ENCODE measurements at places on chromosomes 3 and 15.
A peak's percentile ranks its signal among the peaks of the same experiment; 100 is the strongest.

- DNase-seq: no peak
Observed at GRCh38 chr15:74423431-74424257, 10.1 kb downstream of the SEMA7A start.

- DNase-seq: no peak
Observed at GRCh38 chr15:40415226-40415625, 9.6 kb downstream of the IVD start.

DNA sequence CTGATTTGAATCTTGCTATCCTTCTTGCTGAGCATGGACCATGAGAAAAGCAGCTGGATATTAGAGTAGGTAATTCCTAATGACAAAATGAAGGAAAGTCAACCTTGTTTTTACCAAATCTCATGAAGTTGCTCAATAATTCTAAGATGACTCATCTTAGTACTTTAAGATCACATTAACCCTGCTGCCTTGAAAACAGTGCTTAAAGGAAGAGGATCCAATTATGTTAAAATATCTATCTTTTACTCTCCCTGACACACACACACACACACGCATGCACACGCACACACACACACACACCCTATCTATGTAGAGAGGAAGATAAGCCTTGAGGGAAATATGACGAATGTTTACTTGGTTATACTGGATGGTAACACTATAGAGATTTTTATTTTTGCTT lies 16.0 kb upstream of the MYO1E start:
- no peak for DNase-seq

DNA sequence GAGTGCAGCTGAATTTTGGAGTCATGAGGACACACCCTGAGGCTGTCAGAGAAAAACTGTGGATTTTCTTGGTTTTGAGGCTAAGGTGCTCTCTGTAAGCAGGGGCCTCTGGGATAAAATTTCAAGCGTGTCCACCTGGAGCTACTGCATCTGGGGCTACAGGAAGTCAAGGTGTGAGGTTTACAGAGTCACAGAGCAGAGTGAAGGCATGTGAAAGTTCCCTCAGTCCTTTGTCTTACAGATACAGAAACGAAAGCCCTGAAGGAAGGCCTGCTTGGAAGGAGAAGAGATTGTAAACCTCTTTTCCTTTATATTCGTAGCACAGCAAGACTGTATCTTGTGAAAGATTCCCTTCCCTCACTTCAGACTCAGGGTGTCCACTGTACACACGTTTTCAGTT lies 138.6 kb downstream of the OPA1 start:
- no peak for DNase-seq

DNA sequence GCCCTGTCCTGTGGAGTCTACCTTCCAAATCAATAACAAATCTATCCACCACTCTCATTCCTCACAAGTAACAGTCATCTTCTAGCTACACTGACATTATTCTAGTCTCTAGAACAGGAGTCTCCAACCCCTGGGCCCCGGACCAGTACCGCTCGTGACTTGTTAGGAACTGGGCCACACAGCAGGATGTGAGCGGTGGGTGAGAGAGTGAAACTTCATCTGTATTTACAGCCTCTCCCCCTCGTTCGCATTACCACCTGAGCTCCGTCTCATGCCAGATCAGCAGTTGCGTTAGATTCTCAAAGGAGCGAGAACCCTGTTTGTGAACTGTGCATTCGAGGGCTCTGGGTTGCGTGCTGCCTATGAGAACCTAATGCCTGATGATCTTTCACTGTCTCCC lies 31.9 kb downstream of the ROBO2 start:
- no peak for DNase-seq

- DNase-seq: no peak
Observed at GRCh38 chr3:193168931-193169330, 72.1 kb upstream of the PLAAT1 start.

- no peak for DNase-seq
Observed at GRCh38 chr3:29065211-29065785, 215.6 kb upstream of the RBMS3 start.

GRCh38 chr3:52809149-52809548 lies 14.6 kb downstream of the ITIH3 start:
- no peak for DNase-seq

DNA sequence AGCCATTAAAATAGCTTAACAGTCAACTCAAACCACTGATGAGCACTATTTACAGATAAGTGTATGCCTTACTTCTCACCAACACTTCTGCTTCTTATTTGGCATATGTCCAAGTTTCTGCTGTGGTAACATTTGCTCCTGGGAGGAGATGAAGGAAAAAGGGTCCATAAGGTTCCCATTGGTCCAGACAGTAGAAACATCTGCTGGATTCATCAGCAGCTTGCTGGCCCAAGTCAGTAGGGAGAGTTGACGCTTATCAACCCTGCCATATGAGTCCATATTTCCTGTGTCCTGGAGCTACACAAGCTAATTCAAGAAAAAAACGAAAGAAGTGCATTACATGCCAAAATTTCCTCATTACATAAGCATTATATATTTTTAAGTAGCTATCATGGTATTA lies 824.5 kb downstream of the CADM2 start:
- DNase-seq: no peak

DNA sequence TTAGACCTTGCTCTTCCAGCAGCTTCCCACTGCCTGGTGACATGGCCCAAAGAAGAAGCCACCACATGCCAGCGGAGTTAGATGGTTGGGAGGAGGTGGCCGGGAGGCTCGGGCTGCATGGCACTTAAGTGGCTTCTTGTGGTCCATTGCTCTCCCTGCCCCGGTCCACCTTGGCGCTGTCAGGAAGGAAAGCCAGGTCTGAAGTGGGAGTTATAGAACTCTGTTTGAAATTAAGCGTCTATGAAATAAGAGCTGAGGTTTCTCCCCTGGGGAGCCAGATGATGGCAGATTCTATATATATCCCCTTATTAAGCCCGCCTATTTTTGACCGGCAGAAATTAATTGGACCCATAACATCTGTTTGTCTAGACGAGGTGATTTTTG lies 61.2 kb downstream of the ITGA11 start:
- DNase-seq: no peak

DNA sequence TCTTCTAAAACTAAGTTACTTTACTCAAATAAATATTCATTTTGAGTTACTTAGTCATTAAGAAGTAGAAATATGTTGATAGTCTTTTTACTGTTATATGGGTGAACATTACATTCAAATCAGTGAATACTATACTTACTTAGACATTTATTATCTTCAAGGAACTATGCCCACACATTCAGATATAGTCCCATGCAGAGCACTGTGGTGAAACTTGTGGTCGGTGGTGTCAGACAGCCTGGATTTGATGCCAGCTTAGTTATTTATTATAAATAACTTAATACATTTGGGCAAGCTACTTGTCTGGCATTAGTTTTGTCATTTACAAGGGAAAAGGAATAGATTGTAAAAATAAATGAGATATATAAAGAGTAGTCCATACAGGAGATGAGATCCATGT lies 149.5 kb downstream of the RAP2B start:
- DNase-seq: no peak

DNA sequence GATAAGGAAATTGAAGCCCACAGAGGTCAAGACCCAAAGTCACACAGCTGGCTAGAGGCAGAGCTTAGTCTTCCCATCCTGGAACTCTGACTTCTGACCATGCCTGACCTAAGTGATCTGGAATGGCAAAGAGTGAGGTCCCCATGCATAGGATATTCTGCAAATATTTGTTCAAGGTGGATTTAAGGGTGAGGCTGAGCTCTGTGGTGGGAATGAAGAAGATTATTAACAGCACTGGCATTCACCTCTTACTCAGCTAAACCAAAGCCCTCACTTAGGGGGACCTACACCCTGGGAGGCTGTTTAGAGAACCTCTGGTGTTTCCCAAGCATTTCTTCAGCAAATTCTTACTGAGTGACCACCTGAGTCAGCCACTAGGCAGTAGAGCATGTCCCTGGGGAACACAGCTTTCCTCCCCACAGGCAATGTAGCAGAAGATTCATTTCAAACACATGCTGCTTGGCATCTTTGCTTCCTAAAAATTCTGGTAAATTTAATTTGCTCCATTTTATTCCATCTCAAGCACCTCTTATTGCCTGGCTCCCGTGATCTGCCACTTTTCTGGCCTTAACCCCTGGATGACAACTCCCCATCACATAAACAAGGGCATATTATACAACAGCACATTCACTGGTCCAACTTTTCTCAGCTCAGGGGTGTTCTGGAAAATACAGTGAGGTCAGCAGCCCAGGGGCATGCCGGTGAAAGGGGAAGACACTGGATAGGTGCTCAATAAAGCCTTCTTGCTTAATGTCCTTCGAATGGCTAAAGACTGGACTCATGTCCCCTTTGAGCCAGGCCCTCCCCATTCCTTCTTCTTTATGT lies 176.0 kb downstream of the ABHD5 start:
- DNase-seq: no peak

DNA sequence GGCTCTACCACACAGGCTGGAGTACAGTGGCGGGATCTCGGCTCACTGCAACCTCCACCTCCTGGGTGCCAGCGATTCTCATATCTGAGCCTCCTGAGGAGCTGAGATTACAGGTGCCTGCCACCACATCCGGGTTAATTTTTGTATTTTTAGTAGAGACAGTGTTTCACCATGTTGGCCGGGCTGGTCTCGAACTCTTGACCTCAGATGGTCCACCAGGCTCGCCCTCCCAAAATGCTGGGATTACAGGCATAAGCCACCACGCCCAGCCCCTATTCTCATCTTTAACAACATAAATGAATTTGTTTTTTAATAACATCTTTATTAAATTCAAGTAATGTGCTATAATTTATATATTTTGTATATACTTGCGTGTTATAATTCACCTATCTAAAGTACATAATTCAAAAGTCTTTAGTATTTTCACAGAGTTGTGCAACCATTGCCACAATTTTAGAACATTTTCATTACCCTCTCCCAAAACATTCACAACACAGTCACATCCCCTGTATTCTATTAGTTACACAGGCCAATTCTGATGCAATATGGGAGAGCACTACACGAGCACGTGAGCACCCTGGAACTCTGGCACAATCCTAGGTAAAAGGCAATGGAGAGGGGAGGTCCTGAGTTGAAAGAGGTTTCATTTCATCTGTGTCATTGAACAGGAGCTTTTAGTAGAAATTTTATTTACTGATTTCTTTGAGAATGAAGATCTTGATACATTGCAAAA lies 21.2 kb upstream of the MTMR14 start:
- DNase-seq: no peak

DNA sequence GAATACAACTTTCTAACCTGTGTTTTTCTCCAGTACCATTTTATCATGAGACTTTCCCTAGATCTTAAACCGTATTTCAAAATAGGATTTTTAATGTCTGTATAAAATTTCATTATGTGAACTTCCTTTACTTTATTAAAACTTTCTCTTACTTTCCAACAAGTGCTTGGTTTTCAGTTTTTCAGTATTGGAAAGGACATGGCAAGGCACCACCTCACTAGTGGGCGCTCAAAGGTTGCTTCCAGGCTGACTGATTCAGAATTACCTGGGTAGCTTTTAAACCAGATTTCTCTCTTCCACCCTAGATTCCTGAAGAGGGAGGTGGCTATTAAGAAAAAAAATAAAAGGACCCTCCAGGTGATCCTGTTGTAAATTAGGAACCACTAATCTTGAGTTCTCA lies 236.6 kb downstream of the SOX2 start:
- no peak for DNase-seq

GRCh38 chr3:113268942-113269341 lies 57.6 kb downstream of the BOC start:
- peak; percentile 59 for DNase-seq

DNA sequence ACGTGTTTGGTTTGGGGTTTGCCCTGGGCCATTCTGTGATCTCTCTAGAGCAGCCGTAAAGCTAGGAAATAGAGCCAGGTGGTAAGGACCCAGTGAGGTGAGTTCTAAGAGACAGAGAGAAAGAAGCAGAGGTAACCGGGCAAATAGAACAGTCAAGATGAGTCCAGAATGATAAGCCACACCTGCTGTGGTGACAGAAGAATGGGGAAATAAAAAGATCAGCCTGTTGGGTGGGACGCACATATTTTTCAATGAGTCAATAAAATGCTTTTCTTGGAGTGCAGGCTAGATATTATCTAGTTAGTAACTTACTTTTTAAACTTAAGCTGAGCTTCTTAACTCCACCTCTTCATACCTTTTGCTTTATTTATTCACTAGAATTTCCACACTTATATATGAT lies 135.0 kb downstream of the NFKBIZ start:
- no peak for DNase-seq

DNA sequence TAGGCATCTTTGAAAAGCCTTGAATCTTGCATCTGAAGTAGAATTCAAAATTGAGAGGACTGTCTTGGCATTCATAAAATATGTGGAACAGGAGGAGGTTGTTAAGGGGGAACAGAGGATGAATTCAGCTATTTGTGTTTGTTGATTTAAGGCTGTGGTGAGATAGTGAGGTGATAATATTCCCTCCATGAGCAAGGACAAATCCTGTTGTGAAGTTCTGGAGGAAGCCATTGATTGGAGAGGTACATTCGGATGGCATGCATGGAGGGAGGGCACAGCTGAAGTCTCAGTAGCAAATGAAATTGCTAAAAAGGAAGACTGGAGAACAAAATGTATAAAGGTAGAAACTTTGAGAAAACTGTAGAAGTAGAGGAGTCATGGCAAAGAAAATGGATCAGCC lies 443.8 kb downstream of the NLGN1 start:
- DNase-seq: no peak
